ENCODE measurements at places on chromosomes 2 and 18. TPM values are rescaled to one million over a fixed set of nuclear protein-coding genes. Genes with fewer than 3 reads are reported as not detected.

The RPIA gene
- 9.9 TPM for total RNA-seq

The CNDP1 gene
- 0.33 TPM for total RNA-seq

DNA sequence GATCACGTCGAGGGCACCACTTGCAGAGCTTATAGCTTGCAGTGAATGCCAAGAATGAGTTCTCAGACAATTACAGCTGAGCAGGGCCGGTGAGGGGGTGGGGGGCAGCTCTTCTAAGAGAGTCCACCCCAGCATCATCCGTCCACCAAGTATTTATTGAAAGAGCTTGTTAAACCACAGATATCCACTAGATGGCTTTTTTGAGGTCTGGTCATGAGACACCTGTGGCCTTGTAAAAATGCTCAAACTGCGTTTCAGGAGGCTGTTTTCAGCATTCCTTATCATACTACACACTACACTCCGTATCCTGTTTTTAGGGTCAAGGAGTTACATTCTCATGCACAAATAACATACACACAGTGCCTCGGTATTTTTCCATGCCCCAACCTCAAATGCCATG is 51.5 kb downstream of the DNAJC10 start:
- DNase-seq = no peak

DNA sequence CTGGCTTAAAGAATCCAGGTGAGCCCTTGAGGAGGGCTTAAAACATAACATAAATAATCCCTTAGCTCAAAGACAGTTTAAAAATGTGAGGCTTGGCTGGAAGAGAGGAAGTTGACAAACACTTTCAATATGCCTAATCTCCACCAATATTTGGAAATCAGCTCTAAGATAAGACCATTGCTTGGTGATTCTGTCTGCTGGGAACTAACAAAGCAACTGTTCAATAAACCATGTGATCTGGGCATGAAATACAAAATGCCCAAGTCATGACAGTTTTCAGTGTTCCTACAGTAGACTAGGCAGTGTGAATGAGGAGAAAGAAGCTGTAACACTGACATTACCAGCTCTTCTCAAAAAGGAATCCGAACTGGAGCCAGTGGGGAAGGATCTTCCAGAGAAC is 10.7 kb downstream of the MFF start:
- DNase-seq = no peak

DNA sequence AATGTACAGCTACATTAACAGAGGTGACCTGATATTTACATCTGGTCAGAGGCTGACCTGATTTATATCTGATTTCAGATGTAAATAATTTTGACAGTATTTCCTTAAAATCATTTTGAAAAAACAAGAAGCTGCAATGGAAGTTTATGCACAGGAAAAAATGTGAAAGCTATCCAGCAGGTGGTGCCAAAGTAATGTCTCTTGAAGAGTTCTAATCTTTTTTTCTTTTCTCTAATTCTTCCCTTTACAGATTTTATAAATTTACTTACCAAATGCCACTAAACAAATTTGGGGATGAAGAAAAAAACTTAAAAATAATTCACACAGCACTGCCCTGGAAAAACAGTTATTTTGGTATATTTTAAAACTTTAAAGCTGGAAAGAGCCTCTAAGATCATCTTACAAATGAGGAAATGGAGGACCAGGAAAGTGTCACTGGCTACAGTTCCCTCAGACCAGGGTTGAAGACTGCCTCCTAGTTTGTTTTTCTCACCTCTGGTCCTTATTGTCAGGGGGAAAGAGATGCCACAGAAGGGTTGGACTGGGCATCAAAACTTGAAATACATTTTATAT is 16.4 kb upstream of the FBLN7 start:
- DNase-seq = no peak

- DNase-seq = no peak
Observed at GRCh38 chr2:85181134-85181631, 48.0 kb downstream of the TCF7L1 start.

- no peak for DNase-seq
Observed at GRCh38 chr2:11154016-11154922, 998 bp upstream of the SLC66A3 start.

The ZBTB7C gene
- 5.6 TPM for total RNA-seq

DNA sequence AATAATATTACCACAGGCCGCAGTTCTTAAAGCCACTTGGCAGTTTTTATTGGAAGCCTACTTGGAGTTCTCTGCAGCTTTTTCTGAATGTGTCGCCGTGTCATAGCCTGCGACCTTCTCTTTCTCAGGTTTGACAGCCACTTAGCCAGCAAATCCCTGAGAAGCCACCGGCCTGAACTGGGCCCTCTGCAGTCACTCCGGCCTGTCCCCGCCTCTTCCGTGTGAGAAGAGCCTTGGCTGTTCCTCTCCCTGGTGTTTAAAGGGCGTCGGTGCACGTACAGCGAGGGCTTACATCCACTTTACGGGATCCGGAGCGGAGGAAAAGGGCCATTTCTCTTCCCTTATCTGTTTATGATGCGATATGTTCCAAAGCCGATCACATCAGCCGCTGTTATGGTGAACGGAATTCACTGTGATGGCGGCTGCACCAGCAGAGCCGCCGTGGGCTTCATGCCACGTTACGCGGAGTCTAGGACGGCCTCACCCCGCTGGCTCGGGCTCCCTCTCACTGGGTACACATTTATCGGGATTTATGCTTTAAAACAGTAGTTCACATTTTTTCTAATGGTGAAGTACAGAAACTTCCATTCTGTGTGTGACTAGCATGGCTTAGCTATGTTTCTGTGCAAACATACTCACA is 66.8 kb downstream of the GBX2 start:
- no peak for DNase-seq

GRCh38 chr2:237701033-237701858 is 73.9 kb downstream of the LRRFIP1 start:
- DNase-seq = no peak

- no peak for DNase-seq
Observed at GRCh38 chr2:64035072-64035942, 16.1 kb upstream of the VPS54 start.

- no peak for DNase-seq
Observed at GRCh38 chr2:206296128-206296527, 21.7 kb downstream of the ZDBF2 start.

The NOSTRIN gene
- 35.9 TPM for total RNA-seq

The COPS9 gene
- total RNA-seq = 174 TPM

The CHRNA1 gene
- total RNA-seq = 8.2 TPM

DNA sequence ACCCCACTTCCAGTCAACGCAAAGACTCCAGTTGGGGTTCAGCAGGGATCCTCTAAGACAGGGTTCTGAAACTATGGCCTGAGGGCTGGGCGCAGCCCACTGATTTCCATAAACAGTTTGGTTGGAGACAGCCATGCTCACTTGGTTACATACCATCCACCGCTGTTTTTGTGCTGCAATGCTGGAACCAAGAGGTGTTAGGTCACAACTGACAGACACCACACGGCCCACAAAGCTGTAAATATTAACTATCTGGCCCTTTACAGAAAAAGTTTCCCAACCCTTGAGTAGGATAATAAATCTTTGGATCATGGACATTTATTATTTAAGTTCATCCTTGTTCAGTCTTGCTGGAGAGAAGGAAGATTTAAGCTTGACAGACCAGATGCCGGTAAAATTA is 8.4 kb upstream of the CD226 start:
- no peak for DNase-seq

The GPBAR1 gene
- 22.2 TPM for total RNA-seq

DNA sequence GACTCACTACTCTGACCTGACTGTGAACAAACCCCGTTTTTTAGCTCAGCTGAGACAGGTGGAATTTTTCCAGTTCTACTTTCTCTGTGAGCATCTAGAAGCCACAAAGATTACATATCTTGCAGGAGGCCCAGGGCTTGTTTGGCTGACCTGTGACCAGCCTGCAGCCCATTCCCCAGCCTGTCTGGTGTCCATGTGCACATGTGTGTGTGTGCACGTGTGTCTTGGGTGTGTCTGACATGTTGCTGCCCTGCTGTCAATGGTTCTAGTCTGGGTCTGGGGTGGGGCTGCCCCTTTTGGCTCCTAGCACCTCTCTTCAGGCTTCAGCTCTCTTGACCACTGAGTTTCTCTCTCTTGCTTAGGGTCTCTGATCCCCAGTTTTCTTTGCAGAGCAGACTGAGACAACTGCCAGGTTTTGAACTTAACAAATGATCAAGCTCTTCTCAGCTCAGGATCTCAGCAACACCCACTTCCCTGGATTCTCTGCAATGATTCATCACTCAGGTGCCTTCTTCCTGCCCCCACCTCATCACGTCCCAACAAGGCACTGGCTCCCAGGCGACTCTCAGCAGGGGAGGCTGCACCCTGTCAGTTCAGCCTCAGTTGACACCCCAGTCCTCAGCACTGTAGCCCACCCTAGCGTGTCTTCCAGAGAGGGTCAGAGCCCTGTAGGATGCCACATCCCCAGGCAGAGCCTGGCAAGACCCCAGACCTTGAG is 130.3 kb downstream of the CELF4 start:
- no peak for DNase-seq

The EVA1A gene
- not detected for total RNA-seq

- no peak for DNase-seq
Observed at GRCh38 chr2:8469709-8470493, 212.0 kb upstream of the ID2 start.

GRCh38 chr18:56532176-56532840 is 106.1 kb downstream of the TXNL1 start:
- DNase-seq = no peak

DNA sequence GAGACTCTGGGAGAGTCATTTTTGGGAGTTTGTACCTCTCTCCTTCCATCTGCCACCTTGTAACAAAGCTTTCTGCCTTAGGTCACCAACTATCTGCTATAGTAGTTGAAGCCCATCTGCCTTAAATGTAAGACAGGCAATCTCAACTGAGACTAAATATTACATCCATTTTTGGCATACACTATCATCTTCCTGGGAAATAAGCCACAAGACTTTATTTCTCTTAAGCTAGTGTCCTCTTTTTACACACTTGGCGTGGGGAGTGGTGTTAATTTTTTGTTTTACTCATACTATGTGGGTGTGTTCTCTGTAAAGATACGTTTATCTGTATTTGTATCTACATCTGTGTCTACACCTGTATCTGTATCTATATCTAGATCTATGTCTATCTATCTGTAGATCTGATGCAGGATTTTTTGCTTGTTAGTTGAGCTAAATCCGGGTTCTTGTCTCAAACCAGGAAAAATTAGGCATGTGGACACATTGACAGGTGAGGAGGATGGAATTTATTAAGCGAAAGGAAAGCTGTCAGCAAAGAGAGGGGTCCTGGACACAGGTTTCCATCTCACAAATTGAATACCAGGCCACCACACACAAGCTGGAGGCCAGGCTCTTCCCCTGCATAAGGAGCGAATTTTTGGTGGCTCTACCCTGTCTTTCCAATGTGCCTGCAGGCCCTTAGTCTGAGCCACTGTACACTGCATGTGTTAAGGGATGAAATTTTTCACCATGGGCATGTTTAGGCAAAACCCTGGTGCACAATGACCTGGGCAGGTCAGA is 64.8 kb upstream of the RND3 start:
- DNase-seq = no peak

GRCh38 chr2:116935097-116935814 is 879.2 kb upstream of the DDX18 start:
- DNase-seq = no peak

The MAPK4 gene
- 1.9 TPM for total RNA-seq

The CYP1B1 gene
- total RNA-seq = 39.0 TPM

- no peak for DNase-seq
Observed at GRCh38 chr18:58218117-58218516, 174.1 kb downstream of the NEDD4L start.

GRCh38 chr2:144358374-144358964 is 161.4 kb downstream of the ZEB2 start:
- DNase-seq = no peak

The STEAP3 gene
- total RNA-seq = 49.8 TPM

GRCh38 chr2:226079196-226079595 is 679.7 kb downstream of the NYAP2 start:
- no peak for DNase-seq

DNA sequence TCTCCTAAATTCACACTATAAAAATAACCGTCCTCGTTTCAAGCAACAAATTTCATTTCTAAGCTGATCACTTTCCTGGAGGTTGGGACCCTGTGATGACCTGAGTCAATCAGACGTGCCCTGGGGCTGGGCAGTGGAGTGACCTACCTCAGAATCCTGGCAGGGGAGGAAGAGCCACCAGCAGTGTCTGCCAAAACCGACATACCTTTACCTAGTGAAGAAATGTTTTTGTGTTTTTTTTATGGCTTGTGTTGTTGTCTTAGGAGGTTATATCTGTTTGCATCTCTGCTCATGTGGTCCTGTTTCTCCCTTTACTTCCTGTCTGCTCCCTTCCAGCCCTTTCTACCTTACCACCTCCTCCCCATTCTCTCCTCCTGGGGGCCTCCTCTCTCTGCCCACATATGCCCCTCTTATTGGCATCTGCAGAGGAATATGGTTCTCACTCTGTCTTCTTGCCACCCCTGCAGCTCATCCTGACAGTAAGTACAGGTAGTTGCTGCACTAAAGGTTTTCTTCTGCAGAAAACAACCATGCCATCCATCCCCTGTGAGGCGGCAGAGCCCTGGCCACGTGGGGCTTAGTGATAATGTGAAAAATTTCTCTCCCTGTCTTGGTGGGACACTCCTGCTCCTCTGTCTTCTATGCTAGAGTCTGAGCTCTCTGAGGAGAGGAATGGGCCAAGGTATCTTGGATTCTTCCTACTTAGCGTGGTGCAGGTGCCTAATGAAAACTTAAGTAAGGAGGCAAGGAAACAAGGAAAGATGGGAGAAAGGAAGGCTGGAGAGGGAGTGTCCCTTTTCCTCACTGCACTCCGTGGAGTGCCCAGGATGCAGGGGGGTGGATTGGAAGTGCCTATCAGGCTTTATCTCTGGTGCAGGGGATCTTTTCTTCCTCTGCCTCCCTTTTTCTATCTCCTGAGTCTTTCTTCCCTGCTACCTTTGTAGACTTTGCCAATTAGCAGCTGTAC is 15.4 kb downstream of the ACOXL start:
- DNase-seq = no peak

DNA sequence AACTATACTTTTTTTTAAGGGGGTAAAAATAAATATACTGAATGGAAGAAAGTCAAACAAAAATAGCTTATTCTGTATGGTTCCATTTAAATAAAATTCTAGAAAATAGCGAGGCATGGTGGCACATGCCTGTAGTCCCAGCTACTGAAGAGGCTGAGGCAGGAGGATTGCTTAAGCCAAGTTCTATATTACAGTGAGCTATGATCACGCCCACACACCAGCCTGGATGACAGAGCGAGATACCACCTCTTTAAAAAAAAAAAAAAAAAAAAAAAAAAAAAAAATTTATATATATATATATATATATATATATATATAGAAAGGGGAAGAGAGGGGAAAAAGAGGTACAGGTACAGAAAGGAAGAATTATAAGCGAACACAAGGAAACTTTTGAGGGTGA is 77.7 kb downstream of the MEMO1 start:
- DNase-seq = no peak

DNA sequence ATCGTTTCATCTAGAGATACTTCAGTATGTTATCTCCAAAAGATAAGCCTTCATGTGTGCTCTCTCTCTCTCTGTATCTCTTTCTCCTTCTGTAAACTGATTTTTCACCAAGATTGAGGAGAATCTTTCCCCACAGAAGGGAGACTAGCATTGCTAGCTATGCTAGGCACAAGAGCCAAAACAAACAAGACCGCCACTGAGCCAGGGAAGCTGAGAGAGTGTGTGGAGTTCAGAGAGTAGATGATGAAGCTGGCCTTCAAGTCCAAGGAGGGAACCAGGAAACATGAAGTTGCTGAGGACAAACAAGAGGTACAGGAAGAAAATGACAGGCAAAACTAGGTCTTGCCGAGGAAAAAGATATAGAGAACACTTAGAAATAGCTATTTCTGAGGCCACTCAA is 23.4 kb downstream of the DAPL1 start:
- DNase-seq = no peak

- no peak for DNase-seq
Observed at GRCh38 chr2:235601960-235602704, 108.3 kb downstream of the AGAP1 start.

Data from breast epithelium (tissue), 4 donors.